HTR-8/SVneo (cell line): ENCODE measurements at places on chromosomes 4 and X.

- DNase-seq: no peak
Measured at GRCh38 chr4:81632581-81633299, 161.0 kb upstream of the RASGEF1B start.

DNA sequence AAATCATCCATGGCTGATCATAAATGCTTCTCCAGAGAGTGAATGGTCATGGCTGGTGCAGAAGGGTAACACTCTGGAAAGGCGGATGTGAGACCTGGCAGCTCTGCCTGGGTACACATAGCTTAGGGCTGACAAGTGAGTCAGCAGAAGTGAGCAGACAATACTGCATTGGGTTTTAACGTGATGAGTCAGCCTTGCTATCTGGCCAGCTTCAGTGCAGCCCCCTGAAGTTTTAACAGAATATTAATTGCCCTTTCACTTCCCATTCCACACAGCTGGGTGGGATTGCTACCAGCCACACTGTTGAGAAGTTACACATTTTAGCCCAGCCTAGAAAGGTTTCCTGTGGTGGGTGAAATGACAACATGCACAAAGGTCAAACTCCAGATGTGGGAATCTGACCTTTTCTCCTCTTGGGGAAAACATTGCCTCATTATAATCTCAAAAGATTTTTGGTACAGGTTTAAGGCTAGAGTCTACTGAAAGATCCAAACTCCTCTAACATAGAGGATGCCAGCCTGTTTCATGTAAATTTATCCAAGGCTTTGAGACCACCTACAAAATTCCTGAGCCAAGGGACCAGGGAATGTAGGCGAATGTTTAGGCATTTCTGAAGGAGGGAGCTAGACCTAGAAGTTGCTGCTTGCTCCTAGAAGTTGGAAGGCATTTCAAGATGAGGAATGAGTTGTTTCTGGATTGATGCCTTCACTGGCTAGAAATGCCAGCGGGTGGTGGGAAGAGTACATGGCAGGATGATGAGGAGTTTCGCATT, 230.3 kb upstream of the PGRMC2 start:
- DNase-seq: peak; percentile 87

DNA sequence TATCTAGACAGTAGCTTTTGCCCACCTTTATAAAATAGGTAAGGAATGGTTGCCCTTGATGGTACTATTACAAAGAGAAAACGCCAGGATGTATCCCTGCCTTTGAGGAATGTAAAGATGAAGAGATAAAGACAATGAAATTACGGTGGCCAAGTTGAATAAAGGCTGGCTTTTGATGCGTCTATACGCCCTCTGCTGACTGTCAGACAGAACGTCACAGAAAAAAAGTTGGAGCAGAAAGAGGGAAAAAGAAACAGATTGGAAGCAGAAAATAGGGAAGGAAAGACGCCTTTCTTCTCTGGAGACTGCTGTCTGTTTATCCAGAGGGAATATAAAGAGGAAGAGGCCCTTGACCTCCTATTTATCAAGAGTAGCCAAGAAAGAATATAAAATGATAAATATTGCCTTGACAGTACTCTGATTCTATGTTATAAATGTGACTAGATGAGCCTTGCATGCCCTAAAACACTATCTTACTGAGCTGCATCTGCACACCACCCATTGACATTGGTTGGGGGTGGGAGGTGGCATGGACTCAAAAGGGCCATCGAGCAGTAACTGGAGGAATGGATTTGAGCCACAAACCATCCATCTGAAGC, 30.6 kb downstream of the PCDH19 start:
- DNase-seq: no peak

DNA sequence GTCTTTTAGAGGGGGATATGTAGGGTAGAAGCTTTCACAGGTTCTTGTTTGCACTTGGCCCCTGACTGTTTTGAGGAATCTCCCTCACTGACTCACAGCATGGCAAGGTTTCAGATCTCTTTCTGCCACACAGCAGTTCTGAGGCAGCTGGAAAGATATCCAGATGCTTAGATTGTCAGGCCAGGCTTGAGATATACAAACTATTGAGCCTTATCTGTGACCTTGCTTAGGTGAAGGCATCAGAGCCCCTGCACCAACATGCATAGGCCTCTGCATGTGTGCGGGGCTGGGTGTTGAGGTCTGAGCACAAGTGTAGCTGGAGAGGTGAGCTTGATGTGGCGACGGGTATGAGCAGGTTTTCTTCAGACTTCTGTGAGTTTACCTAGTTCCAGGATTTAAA, 80.9 kb upstream of the MSANTD1 start:
- no peak for DNase-seq

DNA sequence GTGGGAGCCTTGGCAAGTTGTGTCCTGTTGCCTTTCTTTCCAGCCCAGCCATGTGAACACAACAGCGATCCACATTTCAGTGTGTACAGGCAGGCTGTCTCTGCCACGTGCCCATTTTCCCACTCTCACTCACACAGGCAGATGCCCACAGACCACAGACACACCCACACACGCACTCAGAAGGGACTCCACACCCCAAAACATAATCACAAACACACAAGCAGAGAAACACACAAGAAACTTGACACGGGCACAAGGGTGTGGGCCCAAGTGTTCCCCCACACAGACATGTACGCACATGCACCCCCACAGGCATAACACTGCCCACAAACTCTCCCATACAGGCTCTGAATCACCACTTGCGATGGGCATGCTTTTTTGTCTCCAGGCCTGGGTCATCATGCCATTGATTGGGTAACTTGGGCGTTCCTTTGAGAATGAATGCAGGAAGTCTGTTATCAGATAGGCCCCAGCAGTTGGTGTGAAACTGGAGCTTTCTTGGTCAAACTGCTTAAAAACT, 84.3 kb downstream of the NBDY start:
- no peak for DNase-seq

DNA sequence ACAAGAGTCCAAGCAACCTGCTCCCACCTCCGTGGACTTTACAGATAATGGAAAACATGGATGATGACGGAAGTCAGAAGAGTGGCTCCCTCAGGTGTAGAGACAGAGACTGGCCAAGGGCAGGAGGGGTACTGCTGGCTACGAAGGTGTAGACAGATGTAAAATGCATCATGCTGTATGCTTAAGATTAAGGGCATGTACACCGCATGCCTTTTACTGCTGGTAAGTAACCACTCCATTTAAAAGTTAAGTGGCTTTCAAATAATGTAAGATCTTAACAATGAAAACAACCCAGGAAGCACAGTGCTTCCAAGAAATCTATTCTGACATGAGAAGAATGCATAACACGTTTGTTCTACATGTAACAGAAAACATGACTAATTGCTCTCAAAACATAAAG, 76.9 kb upstream of the FAM9B start:
- DNase-seq: no peak

DNA sequence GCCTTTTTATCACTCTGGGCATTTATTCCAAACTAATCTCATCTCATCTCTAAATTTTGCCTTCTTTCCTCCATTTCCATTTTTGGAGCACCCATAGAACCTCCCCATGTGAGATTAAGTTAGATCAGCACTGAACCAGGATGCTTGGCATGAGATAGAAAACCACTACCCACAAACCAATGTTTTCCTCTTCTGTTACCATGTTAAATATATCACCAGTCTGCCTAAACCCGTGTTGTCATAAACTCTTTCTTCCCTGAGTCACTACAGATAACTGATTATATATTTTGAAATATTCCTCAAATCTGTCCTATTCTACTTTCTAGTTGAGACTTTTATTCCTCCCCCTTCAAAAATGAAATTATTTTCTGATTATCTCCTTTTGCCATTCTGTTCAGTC, 37.6 kb downstream of the GABRB1 start:
- DNase-seq: no peak

- DNase-seq: no peak
Measured at GRCh38 chrX:108361316-108361715, 76.9 kb downstream of the COL4A6 start.

GRCh38 chrX:72262077-72262476, 15.0 kb downstream of the RPS4X start:
- no peak for DNase-seq

GRCh38 chrX:112670290-112670689, 9.4 kb downstream of the LHFPL1 start:
- DNase-seq: no peak

DNA sequence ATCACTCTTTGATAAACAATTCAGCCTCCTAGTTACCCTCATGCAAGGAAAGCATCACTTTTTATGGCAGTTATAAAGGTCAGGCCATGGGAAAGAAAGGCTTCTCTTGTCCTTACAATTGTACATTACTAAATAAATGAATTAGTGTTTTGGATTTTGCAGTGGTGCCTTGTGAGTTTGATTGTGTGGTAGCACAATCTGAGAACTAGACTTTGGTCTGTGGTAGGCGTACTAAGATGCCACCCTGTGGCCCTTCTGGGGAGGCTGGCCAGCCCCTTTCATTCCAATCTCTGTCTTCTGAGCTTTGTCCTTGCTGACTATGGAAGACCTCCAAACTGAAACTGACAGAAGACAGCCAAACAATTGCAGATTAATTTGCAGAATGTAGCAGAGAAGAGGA, 14.6 kb upstream of the HNRNPD start:
- DNase-seq: no peak

GRCh38 chrX:134688031-134688823, 30.0 kb upstream of the PLAC1 start:
- DNase-seq: no peak

DNA sequence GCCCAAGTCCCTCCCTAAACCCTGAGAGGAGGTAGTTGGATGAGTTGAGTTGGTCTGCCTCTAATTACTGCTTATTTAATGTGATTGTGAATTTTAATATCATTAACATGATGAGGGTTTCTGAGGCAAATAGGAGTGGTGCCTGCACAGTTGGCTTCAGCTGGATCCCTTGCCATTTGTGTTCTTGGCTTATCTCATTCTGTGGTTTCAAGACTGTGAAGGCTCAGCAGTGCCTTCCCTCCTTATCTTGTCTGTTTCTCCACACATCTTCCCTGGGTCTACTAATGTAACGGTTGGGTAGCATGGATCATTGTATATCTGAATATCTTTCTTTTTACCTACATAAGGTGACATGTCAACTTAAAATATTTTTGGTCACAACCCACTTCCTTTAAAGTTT, 1.6 kb upstream of the SLC10A4 start:
- DNase-seq: no peak

- no peak for DNase-seq
Measured at GRCh38 chrX:72141372-72142004, 9.8 kb upstream of the RTL5 start.

- no peak for DNase-seq
Measured at GRCh38 chrX:54043056-54043455, 1.2 kb downstream of the PHF8 start.
